ENCODE measurements at places on chromosomes 13 and 19.

DNA sequence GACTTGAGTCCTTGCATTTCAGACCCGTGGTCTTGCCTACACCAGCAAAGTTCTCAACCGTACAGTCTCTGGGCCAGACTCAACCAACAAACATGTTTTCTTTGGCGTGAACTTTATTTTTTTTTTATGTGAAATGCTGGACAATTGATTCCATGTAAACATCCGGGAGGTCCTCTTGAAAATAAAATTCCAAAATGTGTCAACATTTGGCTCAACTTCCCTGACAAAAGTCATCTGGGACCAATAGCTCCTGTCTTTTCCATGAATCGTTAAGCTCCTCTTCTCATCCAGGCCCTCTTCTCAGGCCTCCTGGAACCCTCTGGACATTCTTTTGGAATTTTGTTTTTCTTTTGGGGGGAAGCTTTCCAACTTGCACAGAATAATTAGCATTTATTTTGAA lies 2.7 kb downstream of the ALDH16A1 start:
- DNase-seq, result no peak

DNA sequence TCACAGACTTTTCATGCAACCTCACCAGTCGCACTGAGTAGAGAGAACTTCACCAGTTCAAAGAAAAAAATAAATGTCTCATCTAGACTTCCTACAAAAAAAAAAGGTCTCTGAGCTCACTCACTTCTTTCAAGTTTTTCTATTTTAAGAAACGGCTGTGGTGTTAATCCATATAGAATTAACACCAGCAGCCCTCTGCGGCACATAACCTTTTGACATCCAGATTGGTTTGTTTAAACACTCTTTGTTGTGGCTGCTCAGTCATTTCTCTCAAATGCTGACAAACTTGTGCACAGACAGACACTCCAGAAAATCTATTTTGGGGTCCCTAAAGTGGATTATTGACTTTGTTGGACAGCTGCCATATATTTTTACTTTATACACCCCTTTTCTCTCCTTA lies 874.9 kb downstream of the EFNB2 start:
- DNase-seq, result no peak

GRCh38 chr13:23794267-23795161 lies 94.7 kb downstream of the MIPEP start:
- peak; percentile 65 for DNase-seq

- no peak for DNase-seq
Measured at GRCh38 chr19:55703790-55704215, 28.8 kb downstream of the EPN1 start.

GRCh38 chr19:13101590-13102415 lies 855 bp downstream of the LYL1 start:
- DNase-seq, result no peak

DNA sequence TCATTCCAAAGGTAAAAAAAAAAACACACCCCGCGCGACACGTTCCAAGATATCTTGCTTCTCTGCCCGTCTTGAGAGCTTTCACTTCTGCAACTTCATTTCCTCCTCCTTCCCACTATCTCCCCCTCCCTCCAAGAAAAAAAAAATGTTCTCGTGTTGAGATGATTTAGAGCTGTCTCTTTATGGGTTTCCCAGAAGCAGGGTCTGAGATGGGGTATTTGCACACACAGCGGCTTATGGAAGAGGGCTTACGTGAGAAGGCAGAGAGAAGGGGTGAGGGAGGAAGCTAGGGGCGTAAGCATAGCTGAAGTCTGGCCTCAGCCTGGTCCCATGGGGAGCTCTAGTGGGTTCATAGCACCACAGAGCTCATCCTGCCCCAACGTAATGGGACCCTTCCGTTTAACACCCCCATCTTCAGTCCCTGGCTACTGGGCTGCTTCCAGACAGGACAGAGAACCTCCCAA lies 31.3 kb upstream of the USE1 start:
- no peak for DNase-seq

DNA sequence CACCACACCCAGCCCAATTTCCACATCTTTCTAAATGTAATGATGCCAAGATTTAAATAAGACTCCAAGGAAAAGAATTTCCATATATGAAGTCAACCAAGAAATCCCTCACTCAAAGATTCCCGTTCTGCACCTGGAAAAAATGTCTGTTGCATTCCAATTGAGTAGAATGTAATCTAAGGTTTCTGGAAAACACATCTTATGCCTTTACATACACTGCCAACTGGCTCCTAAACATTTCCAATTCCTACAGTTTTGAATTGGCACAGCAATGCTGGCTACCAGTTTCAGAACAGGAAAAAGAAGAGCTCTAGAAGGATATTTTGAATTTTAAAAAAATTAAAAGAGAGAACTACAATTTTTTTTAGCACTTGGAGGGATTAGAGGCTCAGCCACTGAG lies 43.0 kb downstream of the COL4A2 start:
- DNase-seq, result no peak

GRCh38 chr19:47446534-47447469 lies 24.9 kb downstream of the SLC8A2 start:
- DNase-seq, result peak; percentile 35

All from renal cortical epithelial cell (primary cell).